IPS DF 6.9 (cell line): ENCODE measurements at places on chromosomes 1 and 21.

DNA sequence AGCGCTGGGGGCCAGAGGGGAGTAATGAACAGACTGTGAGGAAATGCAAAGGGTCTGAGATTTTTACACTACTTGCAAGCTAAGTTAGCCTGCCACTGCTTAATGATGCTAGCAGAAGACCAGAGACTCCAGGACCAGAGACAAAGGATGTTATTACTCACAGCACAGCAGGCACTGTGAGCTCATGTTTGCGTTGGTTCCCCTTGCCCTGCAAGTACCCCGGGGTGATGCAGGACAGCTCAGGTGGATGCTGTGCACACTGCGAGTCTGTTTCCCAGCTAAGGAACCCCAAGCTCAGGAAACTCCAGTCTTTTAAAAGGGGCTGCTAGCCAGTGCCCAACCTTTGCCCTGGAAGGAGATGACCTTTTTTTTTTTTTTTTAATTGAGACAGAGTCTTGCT is 1.2 kb downstream of the FHAD1 start:
- no peak for DNase-seq

- DNase-seq = no peak
These were observed 25.2 kb upstream of the FGGY start for GRCh38 chr1:59271561-59272260.

DNA sequence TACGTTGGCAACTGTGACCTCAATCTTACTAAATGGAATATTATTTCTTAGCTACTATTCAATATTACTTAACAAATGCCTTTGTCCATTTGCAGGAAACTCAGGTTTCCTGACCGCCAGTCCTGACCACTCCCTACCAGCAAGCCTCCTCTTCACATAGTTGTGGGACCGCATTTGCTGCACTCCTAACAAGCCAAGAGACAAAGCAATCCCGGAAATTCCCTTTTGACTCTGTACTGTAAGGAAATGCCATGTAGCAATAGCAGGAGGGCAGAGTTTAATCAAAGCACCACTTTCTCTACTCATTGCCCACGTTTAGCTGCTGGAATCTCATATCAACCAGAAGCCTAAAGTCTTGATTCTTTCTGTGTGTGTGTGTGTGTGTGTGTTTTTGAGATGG is 28.1 kb upstream of the ACBD6 start:
- no peak for DNase-seq

- DNase-seq = no peak
These were observed 19.2 kb downstream of the PKP1 start for GRCh38 chr1:201302163-201303152.

- no peak for DNase-seq
These were observed 541.2 kb downstream of the PTPRU start for GRCh38 chr1:29777522-29777921.

DNA sequence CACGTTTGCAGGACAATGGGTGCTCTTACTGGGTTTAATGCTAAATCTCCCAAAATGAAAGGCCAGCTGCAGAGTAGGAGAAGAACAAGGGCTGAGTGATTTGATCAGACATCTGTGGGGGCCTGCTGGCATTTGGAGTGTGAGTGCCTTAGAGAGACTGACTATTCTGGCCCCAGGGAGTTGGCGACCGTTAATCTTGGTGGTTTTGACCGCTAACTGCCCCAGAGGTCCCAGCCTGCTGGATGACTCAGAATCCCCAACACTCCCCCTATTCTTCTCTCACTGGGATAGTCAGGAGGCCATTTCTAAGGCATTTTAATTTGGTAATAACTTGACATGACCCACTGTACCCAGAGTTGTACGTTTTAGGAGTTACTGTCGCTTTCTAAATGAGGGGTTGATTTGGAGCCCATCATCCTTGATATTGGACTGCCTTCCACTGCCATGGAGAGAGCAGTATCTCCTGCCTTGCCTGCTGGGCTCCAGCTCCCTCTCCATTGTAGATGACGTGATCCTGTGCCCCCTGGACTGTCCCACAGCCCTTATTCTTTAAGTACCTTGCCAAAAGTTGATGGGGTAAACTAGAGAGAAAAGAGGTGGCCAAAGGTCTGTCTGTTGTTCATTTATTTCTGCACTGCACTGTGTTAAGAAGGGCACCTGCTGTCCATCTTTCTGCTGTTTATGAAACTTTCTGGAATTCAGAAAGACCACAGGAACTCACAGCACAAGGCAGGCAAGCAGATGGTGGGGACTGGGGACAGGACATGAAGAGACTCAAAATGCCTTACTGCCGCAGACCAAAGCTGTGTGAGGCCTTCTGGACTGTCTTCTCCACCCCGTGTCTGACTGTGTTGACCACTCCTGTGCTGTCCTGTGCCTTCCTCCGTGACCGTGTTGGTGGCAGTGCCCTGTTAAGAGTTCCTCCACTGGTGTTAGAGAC is 98.2 kb upstream of the ARTN start:
- DNase-seq = no peak

GRCh38 chr1:83960669-83961277 is 38.2 kb downstream of the TTLL7 start:
- no peak for DNase-seq

- no peak for DNase-seq
These were observed at the start of gene C4BPA for GRCh38 chr1:207103892-207104373. TSS of gene C4BPA (plus strand) at chr1:207104233. CDS start at chr1:207113026, 8,793 bp downstream.
